ENCODE measurements at places on chromosomes 5 and 9.

GRCh38 chr5:9408964-9409363 is 136.9 kb downstream of the SEMA5A start:
- DNase-seq, result no peak

DNA sequence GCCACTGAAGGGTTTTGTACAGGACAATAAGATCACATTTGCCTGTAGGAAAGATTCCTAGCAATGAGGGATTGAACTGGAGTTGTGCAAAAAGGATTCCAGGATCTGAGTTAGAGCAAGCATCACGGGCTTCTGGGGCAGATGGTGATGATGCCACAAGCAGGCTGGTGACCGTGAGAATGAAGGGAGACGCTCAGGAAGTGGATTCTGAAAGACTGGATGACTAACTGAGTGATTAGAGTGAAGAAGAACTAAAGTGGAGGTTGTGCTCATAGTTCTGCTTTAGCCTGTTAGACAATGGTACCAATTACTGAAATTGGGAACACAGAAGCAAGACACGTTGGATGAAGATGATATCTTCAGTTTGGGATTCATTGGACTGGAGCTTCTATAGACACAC is 168.2 kb downstream of the CD180 start:
- no peak for DNase-seq

GRCh38 chr5:43244823-43245565 is 53.0 kb downstream of the NIM1K start:
- no peak for DNase-seq

GRCh38 chr9:22103685-22104575 is 94.8 kb upstream of the CDKN2B start:
- no peak for DNase-seq

DNA sequence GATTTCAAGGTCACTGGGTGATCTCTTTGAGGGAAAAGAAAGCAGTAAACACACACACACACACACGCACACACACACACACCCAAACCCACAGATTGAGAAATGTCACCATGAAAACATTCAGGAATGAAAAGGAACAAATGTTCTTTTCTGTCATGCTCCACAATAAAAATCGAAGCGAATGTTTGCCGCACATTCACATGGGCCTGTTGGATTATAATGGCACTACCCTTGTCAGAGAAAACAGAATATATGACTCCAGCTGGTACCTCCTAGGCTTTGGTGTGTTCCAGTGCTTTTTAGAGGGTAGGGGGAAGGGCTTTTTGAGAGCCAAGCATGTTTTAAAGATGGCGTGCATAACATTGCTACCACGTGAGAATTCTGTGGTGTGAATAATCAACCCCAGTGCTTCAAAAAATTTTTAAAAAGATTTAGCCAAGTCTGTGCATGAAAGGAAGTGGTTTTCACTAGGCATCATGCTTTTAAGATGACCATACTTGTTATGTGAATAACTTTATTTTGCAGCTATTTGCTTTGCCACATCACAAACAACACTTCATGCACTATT is 120.8 kb upstream of the ZNF608 start:
- no peak for DNase-seq

GRCh38 chr5:119336845-119337580 is 18.8 kb upstream of the TNFAIP8 start:
- no peak for DNase-seq

GRCh38 chr9:85414390-85414789 is 327.4 kb downstream of the AGTPBP1 start:
- DNase-seq, result no peak

GRCh38 chr5:161258438-161258837 is 288.1 kb downstream of the GABRB2 start:
- DNase-seq, result no peak

DNA sequence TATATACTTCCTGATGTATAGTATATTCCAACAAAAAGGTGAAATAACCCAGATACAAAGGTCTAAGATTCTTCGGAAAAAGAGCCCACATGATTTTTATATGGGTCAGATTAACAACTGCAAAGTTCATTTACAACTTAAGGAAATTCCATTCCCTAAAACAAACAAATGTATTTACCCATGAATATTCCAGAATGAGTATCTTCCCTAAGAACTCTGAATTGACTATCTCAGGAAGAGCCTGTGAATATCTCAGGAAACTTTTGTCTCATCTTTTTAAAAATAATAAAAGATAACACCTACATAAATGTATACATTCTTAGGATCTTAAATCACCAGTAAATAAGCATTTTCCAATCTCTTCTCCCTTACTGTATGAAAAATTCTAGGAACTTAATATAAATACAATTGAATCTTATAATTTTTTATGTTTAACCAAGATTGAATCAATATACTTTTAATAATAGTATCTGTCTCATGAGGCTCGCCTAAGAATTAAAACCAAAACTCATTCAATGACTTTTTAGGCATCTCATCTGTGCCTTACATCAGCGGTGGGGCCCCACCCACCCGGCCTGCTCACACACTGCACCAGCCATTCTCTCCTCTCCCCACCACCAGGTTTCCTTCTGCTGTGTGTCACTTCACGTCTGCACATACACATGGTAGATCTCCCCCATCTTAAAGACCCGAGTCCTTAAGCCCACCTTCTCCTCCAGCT is 78.1 kb downstream of the RAPGEF1 start:
- peak; percentile 68 for DNase-seq

GRCh38 chr9:20513126-20513913 is 109.0 kb downstream of the MLLT3 start:
- no peak for DNase-seq

DNA sequence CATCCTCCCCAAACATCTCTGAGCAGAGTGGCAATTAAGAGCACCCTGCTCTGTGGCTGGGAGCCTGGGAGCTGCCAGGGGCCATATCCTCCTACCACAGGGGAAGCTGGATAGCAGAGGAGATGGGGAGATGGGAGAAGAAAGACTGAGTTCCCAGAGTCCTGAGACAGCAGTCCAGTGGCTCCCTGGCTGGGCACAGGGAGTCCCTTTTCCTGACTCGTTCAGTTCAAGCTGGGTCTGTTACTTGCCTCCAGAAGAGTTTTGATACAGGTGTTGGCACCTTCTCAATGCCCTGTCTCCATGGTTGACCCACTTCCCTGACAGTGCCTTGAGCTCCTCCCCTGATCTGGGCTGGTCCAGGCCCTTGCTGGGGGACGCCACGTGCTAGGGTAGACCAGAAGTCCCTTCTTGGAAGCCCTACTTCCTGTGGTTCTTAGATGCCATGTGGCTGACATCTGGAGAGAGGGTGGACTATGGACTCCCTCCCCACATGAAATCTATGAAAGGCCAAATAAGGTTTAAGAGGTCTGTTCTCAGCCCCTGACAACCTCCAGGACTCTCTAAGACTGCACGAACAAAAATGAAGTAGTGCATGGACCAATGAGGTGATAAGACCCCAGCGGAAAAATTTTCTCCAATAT is 166.2 kb downstream of the AUH start:
- DNase-seq, result no peak
